ENCODE measurements at places on chromosomes 2 and 18.

GRCh38 chr2:102286041-102286440, 25.3 kb upstream of the IL1RL1 start:
- DNase-seq: no peak

GRCh38 chr18:61368001-61368400, 34.8 kb downstream of the CDH20 start:
- DNase-seq: no peak

- no peak for DNase-seq
Observed at GRCh38 chr18:55310044-55310676, 277.8 kb downstream of the TCF4 start.

DNA sequence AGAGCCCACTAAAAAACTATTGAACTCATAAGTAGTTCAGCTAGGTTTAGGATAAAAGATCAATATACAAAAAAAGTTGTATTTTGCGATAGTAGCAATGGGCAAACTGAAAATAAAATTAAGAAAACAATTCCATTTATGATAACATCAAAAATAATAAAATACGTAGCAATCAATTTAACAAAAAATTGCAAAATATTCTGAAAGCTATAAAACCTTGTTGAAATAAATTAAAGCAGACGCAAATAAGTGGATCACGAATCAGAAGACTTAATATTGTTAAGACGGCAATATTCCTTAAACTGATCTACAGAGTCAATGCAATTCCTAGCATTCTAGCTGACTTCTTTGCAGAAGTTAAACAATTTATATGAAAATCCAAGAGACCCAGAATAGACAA, 24.5 kb downstream of the ABCB11 start:
- no peak for DNase-seq

DNA sequence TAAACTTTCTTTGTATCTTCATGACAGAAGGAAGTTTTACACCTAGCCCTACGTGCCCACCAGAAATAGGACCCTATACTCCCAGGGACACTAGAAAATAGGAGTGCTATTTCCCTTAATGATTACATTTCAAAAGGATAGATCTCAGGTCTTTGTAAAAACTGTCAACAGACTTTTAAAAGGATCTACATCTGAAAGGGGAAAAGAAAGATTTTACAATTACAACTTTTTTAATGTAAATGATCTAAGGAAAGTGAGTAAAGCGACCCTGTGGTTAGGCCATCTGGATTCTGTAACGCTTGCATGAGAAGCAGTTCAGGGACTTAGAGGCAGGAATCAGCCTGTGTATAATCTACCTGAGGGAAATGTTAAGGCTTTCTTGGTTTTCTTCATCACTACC, 431.8 kb upstream of the MC4R start:
- no peak for DNase-seq

- no peak for DNase-seq
Observed at GRCh38 chr2:5791371-5791770, 99.2 kb downstream of the SOX11 start.

- no peak for DNase-seq
Observed at GRCh38 chr2:106990297-106990696, 104.3 kb upstream of the ST6GAL2 start.

GRCh38 chr18:45670281-45670962, 53.6 kb upstream of the SLC14A1 start:
- no peak for DNase-seq

GRCh38 chr2:88059979-88060906, 4.7 kb upstream of the KRCC1 start:
- DNase-seq: peak; percentile 62

DNA sequence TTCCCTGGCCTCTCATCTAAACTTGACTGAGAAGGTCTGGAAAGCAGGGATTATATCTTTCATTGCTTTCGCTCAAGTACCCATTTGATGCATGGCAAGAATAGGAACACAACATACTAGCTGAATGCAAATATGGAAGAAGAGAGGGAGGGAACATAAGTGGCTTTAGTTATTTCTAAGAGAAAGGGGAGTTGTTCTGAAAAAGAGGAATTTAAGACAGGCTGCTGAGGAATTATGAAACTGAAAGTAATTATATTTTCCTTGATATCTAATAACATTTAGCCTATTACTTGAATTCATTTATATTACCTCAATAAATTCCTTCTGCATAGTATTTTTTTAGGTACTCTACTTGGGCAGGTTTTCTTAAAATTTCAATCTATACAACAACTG, 105.8 kb upstream of the TTN start:
- no peak for DNase-seq

DNA sequence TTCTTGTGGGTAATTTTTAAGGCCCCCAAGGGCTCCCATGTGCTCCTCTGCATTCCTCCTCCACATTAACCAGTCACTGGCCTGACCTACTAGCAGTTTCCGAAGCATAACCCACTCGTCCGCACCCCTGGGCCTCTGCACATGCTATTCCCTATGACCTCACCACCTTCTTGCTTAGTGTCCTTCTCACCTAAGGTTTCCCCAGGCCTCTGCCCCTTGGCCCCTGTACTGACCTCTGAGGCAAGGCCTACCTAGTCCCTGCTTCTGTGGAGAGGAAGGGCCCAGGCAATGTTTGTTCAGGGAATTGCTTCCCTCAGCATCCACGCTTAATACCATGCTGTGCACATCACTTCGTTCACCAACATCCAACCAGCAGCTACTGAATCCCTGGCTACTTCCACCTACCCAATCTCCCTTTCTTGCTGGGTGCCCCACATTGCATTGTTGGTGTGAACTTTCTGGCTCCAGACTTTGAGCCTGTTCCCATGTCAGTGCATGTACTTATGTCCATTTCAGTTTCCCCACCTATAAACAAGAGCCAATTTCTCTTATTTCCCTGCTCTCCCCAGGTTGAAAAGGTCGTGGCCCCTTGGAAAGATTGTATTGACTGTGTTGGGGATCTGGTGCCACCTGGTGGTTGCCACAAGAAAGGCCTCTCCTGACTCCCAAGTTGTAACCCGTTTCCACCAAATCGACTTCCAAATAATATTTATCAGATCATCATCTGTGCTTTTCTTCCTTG, 19.2 kb upstream of the TMEM177 start:
- peak; percentile 62 for DNase-seq

- DNase-seq: no peak
Observed at GRCh38 chr2:23793476-23793875, 133.4 kb downstream of the ATAD2B start.

GRCh38 chr18:54323970-54324369, 33.7 kb downstream of the STARD6 start:
- DNase-seq: no peak

DNA sequence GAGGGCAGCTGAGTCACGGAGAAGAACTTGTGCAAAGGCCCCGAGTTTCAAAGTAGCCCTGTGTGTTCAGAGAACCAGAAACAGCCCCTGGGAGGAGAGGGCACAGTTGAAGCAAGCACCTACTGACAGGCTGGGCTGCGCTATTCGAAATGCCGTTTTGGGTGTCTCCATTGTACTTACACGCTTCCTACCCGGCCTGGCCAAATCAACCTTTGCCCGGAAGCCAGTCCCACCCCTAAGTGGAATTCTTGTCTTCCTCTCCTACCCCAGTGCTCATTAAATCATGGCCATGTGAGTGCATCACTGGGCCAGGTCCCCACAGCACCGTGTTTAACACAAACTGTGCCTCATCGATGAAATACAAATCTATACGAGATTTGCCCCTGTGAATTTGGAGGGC, 6.0 kb downstream of the DIPK1C start:
- no peak for DNase-seq
